ENCODE measurements at places on chromosomes 4 and X.

DNA sequence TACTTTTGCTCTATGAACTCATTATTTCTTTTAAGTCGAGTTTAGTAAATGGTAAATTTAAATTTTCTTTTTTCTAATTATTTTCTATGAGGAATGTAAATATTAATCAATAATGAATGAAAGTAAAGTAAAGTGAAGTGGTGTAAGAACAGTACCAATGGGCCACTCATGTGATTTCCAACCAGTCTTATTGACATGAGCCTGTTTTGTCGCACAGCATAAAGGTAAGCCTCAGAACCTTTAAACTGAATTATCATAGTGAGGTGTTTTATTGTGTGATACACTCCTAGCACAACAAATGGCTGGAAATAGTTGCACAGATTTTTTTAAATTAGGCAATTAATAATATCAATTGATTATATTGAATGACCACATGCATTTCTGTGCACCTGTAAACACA lies 1.1 kb downstream of the ADH1C start:
- no peak for DNase-seq

DNA sequence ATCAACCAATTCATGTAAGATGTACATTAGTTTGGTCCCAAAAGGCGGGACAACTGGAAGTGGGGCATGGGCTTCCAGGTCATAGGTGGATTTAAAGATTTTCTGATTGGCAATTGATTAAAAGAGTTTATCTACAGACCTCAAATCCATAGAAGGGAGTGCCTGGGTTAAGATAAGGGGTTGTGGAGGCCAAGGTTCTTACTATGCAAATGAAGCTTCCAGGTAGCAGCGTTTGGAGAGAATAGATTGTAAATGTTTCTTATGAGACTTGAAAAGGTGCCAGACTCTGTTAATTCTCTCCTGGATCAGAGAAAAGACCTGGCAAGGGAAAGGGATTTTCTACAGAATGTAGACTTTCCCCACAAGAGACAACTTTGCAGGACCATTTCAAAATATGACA lies 2.4 kb downstream of the MGST2 start:
- no peak for DNase-seq

DNA sequence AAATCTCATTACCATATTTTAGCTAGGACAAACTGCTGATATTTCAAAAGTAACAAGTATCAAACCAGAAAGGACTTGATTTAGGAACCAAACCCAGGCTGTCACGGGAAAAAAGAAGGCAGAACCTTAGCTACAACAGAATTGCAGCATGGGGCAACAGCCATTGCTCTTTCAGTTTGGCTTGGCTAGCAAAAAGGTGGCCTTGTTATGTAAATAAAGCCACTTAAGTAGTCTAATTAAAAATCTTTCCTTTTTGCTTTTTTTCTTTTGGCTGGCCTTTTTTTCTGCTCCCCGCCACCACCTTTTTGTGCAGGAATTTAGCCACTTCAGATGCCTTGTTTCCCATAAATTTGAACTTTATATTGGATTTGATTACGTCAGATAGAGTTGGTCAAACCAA lies 235.9 kb downstream of the CPXCR1 start:
- DNase-seq: no peak

DNA sequence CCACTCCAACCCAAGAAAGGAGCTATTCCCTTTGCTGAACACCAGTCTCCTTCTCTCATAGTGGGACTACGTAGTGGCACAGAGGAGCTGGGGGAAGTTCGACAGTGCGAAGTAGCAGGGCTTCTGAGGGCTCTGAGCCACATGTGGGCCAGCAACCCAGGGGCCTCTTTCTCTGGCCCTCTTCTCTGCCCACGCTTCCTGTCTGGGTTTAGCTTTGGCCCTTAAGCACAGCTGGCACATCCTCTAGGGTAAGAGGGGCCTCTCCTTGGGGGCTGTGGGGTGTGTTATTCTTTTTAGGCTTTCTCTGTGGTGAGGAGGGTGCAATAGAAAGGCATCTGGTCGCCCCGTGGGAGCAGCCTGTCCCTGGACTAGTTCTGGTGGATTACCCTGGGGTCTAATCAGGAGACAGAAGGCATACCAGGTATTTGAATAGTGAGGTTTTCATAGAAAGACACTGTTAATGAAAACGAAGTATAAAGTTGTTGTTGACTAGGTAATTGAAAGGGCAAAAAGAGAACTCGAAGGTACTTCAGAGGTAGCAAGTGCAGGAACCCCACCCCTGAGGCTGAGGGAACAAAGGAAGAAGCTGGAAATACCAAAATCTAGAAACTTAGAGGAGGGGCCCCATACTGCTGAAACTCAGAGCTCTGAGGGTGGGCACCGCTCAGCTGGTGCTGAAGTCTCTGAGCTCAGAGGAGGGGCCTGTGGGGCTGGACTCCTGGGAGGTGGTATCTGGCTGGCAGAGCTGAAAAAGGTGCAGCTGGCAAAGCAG lies 151.9 kb upstream of the RPS6KA3 start:
- no peak for DNase-seq

- DNase-seq: no peak
Observed at GRCh38 chrX:74117962-74118902, 185.7 kb upstream of the ZCCHC13 start.

Data from mesothelial cell of epicardium (in vitro differentiated cells).